ENCODE measurements at places on chromosomes 16 and 17. TPM values are rescaled to one million over a fixed set of nuclear protein-coding genes. Genes with fewer than 3 reads are reported as not detected.

The KIAA0513 gene
- 8.3 TPM for total RNA-seq

The RPUSD1 gene
- total RNA-seq, result 7.9 TPM

The ANKFN1 gene
- total RNA-seq, result not detected

The GAN gene
- total RNA-seq, result 13.3 TPM

The OR3A3 gene
- not detected for total RNA-seq

The CSH2 gene
- total RNA-seq, result not detected

The SYNRG gene
- 35.7 TPM for total RNA-seq

All from cardiac septum (tissue), 1 donor.